ENCODE measurements at places on chromosomes 11 and 22.

GRCh38 chr11:104830080-104830479 lies 68.2 kb downstream of the CASP12 start:
- DNase-seq: no peak

DNA sequence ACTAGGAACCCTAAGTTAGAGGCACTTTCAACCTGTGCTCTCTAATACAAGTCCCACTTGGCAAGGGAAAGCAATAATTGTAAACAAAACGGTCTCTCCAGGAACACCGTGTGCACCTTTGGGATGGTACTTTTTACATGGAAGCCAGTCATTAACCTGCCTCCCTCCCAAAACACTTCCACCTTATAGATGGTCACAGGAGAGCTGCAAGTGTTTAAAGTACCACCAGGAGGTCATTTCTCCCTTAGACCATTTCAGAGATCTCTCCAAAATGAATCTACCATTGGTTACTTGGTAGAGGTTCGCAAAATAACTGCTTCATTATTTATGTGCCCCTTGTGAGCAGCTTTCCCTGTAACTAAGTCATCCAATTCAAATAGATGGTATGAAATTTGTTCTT lies 375.3 kb downstream of the DYNC2H1 start:
- no peak for DNase-seq

DNA sequence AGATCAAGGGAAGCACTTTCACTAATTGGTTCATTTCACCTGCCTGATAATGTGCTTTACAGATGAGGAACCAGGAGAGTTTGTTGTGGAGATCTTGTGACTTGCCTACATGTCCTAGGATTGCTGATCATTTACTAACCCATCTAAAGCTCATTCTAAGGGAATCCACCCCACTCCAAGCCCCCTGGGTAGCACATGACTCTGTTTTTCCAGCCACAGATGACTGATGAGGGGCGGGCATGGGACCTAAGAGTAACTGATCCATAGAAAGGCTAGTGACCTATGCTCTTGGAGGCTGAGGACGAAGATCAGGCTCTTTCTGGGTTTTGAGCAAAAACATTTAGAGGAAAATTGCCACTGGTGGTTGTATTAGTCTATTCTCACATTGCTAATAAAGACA lies 378.1 kb downstream of the CADM1 start:
- no peak for DNase-seq

GRCh38 chr11:104610635-104611034 lies 287.6 kb downstream of the CASP12 start:
- DNase-seq: no peak

DNA sequence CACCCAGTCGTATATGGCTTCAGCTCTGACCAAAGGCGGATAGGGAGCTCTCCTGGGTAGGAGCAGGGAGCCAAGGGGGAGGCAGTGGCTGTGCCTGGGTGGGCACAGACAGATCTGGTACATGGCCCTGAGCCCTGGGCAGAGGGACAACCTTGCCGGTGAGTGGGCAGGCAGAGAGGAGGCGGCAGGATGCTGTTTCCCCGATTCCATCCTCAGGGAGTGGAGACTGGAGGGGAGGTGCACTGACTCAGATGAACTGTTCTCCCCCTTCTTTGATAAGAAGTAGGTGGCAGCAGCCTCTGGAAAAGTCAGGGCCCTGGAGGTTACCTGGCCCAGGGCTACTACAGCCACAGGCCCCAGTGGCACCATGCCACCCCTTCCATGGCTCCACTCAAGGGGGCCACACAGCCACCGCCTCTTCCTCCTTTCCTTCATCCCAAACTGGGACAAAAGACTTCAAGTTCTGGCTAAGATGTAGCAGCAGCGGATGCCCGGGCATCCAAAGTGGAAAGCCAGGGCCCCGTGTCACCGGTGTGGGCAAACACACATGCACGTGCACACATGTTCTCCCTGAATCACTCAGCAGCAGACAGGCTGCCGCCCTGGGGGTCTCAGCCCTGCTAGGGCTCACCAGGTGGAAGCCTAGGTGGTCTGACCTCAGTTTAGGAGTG lies 13.4 kb downstream of the CXCR5 start:
- peak; percentile 34 for DNase-seq

DNA sequence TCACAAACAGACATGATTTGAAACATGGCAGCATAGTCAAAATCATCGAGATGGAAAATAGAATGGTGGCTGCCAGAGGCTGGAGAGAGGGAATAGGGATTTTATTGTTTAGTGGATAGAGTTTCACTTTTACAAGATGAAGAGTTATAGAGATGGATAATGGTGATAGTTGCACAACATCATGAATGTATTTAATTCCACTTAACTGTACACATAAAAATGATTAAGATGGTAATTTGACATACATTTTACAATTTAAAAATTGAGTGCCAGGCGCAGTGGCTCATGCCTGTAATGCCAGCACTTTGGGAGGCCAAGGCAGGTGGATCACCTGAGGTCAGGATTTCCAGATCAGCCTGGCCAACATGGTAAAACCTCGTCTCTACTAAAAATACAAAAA lies 21.2 kb downstream of the TTC28 start:
- no peak for DNase-seq

DNA sequence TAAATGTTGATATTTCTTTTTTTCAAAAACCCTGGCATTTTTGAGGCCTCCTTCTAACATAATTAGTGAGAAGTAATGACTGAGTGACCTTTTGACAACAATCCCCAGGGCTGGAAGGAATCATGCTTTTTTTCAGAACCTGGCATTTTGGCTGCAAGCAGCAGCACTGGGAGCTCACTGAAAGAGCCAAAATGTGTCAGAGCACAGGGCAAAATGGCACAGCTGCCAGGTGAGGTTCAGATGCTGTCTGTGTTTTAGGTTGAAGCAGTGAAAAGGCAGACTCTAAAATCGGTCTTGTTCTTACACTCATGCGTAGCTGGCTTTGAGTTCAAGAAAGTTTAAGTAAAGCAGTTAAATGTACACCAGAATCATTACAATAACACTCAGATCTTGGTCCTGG lies 1063.8 kb downstream of the DLG2 start:
- no peak for DNase-seq

DNA sequence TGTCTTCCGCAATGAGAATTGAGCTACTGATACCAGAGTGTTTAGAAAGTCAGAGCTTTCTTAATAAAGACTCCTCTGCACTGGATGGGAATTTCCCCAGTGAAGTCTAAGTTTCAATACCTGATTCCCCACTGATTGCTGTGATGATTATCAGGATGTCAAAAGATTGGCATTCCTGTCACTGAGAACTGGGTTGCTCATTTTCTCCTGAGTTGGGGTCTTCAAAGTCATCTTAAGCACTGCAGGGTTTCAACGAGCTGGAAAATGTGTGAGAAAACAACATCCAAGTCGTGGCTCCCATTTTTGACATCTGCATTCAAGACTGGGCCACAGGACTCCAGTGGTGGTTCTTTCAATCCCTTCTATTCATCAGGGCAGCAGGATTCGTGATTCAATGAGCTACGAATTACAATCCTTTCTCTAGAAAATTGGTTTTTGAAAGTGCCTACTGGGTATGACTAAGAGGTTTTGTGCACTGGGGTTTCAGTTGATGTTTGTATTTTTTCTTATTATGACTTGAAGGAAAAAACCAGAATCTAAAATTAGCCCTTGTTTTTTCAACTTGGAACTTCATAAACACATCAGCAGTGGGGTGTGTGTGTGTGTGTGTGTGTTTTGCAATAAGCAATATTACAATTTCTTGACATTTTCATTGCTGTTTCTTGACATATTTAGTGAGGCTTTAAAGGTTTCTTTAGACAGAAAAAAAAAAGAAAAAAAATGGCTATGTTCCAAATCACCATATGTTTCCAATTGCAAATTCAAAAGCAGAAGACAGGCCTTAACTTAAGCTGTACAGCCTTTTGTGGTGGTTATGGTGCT lies 233.0 kb downstream of the FAM76B start:
- no peak for DNase-seq

DNA sequence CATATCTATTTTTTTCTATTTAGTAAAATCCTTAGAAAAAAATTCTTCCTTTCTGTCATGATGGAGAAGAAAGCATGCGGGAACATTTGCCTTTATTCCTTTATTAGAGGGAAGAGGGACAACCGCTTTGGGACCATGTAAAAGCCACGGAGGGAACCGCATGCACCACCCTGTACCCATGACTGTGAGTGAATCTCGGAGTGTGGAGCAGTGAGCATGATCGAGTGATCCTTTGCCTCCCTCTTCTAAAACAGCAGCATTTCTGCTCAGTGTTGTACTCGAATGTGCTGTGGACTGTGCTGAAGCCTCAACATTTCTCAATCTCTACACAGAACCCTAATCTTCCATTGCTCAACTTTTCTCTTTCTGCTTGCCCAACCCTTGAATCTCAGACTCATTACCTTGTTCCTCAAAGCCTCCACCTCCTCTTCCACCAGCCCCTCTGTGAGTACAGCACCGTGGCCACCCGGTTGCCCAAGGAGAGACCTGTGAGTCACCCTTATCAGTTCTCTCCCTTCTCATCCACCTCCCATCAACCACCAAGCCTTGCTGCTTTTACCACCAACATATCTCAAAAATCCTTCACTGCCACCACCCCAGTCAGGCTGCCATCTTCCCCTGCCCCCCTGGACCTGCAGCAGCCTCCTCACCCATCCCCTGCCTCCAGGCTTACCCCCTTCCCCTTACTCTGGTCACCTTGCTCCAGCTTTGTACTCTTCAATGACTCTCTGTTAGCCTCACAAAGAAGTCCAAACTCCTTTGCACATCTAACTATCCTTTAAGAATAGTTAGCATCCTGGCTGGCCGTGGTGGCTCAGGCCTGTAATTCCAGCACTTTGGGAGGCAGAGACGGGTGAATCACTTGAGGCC lies 103.1 kb downstream of the NAT10 start:
- no peak for DNase-seq

GRCh38 chr22:43356881-43357280 lies 13.7 kb upstream of the SCUBE1 start:
- no peak for DNase-seq

DNA sequence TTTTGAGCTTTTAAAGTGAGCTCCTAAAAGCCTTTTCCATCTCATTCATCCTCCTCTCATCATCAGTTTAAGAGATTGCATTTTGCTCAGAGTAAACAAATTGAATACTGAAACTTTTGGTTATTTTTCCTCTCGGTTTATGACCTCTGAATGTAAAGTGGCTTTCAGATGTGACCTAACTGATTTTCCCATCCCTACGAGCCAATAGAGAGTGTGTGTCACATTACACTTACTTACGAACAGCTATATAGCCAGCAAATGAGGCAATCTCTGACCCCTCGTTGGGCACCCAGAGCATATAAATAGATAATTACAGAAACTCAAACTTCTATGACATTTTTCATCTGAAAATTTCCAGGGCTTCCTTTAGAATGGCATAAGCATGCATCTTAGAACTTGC lies 317.7 kb downstream of the OPCML start:
- DNase-seq: no peak

DNA sequence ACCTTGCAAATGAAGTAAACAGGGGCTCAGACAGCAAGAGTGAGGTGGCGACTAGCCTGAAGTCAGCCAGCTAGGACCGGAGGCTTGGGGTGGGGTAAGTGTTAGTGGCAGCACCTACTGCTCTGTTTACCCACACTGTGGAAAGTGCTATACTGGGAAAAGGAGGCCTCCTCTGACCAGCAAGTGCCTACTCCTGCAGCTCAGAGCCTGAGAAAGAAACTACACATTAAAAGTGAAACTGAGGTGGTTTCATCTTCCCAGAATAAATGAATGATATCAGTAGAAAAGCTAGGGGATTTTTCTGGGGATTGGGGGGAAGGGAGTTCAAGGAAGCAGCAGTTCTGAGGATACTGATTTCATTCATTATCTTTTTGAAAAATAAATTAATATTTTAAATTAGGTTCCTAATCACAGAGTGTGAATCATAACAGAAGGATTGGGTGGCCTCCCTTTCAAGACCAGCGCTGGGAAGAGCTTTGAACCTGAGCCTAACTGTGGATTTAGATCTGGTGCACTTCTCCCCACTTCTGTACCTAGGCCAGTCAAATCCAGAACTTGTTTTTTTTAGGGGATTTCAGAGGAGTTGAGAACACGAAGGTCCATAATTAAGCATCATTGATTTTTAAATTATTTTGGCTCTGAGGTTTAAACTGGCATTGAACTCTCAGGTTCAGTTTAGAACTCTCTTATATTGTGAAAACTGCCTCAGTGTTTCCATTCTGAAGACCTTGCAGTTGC lies 48.1 kb upstream of the GRAMD1B start:
- DNase-seq: peak; percentile 49

DNA sequence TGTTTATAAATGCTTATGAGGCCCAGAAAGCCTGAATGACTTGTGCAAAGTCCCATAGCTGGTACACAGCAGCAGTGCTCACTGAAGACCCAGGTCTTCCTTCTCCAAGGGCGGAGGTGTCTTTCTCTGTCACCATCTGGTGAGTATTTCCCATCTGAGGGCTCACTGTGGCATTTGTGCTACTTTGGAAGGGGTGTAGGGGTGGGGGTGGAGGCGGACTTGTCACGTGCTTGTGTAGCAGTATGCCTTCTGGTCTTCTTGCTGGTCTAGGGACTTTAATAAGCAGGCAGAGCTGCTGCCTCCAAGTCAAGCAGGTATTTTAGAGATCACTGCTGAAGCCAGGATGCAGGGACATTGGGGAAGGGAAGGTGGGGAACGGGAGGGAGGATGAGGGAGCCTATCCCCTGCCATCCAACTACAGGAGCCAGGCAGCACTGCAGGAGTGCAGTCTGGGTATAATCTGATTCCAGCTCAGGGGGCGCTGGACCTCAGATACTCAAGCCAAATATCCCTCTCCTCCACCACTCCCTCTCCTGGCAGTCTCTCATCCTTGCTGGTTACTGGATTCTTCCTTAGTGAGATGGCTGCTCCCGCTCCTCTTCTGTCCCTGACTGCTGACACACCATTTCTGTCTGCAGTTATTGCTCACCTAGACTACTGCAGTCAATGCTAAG lies 3.4 kb downstream of the ABCC8 start:
- no peak for DNase-seq

DNA sequence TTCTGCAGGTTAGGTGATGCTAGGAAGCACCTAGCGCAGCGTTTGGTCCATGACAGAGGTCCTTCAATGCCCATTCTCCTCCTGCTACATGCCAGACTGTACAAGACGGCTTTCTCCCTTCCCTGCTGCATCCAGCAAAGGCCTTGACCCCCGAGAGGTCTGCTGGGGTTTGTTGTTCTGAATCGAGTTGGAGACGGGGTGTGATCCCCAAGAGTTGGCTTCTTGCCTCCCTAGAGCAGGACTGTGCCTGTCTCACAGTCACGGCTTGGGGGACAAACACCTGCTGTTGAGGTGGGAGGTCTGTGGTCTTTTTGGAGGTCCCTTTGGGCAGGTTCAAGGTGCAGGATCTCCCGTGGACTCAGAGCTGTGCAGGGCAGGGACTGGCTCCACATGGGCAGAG lies 352.3 kb upstream of the B3GAT1 start:
- no peak for DNase-seq

GRCh38 chr22:45227645-45228400 lies 12.9 kb downstream of the KIAA0930 start:
- DNase-seq: no peak
